ENCODE measurements at places on chromosomes 6 and 20.

GRCh38 chr6:129055796-129056195, 172.9 kb downstream of the LAMA2 start:
- DNase-seq = no peak

DNA sequence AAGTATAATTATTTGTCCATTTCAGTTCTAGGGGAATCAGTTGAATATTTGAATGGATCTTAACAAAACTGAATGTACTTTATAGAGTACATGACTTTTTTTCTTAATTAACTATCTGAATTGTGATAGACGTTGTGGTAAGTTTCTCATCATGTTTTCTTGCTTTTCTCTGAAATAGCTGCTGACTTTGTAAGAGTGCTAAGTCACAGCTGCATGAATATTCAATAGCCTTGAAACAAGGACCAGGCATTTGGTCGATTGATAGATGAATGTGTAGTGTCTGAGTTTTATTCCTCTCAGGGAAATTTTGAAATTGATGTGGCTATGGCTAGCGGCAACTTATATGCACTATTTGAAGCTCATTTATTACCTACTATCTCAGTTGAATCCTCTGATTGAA, 56.0 kb downstream of the ADGRB3 start:
- no peak for DNase-seq

GRCh38 chr6:109076377-109076776, 18.3 kb downstream of the SESN1 start:
- no peak for DNase-seq

- no peak for DNase-seq
Observed at GRCh38 chr6:167975458-167975857, 22.0 kb upstream of the KIF25 start.

DNA sequence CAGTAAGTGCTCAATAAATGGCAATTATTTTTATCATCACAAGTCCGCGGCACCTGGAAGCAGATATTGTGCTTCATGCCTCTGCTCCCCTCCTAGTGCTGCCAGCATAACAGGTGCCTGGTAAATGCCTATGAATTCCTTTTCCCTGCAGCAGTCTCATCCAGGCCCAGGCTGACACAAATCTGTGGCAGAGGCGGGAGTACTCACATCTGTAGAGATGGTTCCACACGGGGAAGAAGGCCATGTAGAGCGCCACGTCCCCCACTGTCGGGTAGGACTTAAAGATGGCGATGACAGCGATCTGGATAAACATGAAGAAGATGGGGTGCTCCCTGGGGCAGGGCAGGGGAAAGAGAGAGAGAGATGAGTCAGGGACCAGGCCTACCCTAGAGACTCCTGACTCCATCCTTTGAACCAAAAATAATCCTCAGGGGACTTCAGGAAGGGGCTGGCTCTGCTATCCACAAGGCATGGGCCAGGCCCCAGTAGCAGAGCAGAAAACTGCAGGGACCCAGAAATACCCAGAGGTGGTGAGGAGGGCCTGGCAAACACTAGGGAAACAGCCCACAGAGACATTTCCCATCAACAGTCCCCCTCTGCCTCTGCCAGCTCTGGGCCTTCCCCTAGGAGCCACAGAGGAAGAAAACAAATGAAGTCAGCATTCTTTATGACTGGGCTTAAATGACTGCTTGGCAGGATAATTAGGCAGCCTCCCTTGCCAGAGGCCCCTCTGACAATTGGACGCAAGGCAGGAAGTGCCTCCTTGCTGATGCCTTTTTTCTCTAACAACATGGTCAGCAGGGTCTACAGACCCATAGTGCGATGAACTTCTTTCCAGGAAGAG, 23.0 kb downstream of the MAP1LC3A start:
- DNase-seq = peak; percentile 58

DNA sequence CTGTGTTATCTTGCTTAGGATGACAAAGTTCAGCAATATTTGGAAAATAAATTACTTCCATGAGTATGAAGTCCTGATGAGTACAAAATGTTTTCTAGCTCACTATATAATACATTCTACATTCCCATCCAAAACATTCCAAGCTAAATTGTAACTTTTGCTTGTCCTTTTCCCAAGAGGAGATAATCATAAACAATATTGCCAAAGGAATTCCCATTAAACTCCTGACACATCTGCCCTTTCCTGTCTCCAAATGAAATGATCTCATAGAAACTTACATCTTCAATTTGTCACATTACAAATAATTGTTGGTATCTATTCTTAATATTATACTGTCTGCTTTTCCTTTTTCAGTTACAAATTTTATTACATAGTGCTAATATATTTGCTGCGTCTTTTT, 20.4 kb upstream of the SENP6 start:
- no peak for DNase-seq
